AG09309 (cell line): ENCODE measurements at places on chromosomes 11 and 22.

GRCh38 chr11:1532014-1532586 lies 40.0 kb downstream of the DUSP8 start:
- peak; percentile 5 for DNase-seq

- DNase-seq = no peak
These were observed 12.9 kb downstream of the RELT start for GRCh38 chr11:73389134-73389525.

DNA sequence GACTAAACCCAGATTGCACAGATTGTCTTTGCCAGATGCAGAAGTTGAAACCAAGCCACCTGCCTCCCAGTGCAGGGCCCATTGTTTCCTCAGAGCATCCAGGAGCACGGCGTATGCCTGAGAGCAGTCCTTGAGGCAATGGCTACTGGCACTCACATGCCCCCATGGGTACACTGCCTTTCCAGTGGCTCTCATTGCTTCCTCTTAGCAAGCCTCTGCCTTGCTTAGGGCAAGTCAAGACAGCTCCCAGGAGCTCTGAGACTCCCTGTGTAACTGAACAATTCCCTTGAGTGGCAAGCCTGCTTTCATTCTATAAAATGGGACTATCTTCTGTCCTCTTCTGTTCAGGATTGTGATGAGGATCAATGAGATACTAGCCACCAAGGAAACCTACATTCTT lies 4.1 kb downstream of the SYTL2 start:
- DNase-seq = no peak

DNA sequence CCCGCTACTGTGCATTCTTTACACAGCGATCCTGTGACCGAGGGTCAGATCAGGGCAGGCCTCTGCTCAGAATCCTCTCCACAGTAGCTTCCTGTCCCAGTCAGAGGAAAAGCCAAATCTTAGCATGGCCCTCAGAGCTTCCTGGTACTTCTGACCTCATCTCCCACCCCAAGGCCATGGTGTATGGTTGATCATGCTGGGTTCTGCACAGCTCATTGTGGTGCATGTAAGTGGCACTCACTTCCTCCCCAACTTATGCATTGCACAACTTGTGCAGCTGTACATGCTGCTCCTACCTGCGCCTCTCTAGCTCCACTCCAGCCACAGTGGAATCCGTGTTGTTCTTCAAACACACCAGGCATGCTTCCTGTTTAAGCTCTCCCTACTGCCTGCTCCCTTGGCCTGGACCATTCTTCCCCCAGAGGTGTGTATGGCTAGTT lies 20.3 kb downstream of the BMAL1 start:
- DNase-seq = no peak

GRCh38 chr11:78292109-78292803 lies 103.5 kb downstream of the USP35 start:
- DNase-seq = no peak

- DNase-seq = no peak
These were observed 7.7 kb upstream of the OMP start for GRCh38 chr11:77094841-77095365.

DNA sequence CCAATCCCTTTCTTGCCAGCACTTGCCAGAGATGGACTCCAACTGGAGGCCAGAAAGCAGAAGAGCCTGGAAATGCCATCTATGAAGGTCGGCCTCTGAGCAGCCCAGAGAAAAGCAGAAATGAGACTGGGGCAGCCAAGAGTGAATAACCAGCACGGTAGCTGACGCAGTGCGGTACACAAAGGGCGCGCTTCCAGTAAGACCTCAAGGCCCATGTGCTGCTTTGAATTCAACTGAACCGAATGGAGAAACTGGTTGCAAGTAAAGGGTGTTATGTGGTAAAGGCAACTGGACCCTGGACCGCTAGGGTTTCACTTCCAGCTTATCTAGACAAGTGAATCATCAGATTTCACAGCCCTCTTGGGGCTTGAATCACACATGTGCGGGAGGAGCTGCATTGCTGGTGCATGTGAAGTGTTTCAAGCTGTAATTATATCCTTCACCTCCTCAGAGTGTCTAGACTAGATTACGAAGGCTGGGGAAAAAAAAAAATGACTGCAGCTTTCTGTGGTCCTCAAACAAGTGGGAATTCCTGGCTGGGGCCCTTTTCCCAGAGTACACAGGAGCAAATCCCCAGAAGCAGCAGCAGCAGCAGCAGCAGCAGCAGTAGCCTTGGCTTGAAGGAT lies 128.9 kb downstream of the CCDC34 start:
- DNase-seq = peak; percentile 100

GRCh38 chr11:126354631-126355323 lies 709 bp upstream of the ST3GAL4 start:
- no peak for DNase-seq

GRCh38 chr22:29044657-29045176 lies 16.9 kb downstream of the C22orf31 start:
- DNase-seq = no peak

GRCh38 chr22:35950262-35950661 lies 78.4 kb downstream of the RBFOX2 start:
- DNase-seq = no peak

- DNase-seq = no peak
These were observed 523.7 kb downstream of the FAM181B start for GRCh38 chr11:82210011-82210410.

DNA sequence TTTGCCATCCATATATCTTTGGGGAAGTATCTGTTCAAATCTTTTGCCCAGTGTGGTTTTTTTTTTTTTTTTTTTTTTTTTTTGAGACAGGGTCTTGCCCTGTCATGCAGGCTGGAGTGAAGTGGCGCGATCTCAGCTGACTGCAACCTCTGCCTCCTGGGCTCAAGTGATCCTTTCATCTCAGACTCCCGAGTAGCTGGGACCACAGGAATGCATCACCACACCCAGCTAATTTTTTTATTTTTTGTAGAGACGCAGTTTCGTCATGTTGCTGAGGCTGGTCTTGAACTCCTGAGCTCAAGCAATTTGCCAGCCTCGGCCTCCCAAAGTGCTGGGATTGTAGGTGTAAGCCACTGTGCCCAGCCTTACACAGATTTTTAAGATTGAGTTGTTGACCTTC lies 4.8 kb upstream of the FAM118A start:
- no peak for DNase-seq

DNA sequence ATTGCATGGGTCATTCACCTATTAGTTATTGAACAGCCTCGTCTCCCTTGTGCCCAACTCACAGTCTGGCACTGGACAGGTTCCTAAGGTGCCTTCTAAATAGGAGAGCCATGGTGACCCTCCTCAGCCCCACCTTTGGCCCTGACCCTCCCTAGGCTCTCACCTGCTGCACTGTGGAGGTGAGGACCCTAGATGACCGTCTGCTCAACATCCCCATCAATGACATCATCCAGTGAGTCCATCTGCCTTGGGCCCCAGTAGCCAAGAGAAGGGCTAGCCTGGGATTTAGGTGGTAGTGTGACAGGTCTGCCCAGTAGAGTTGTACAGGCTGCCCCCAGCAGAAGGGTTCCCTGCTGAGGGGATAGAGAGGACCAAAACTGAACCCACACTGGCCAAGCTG lies 13.6 kb downstream of the UCP2 start:
- no peak for DNase-seq

- no peak for DNase-seq
These were observed 86.1 kb upstream of the BID start for GRCh38 chr22:17860220-17860965.

DNA sequence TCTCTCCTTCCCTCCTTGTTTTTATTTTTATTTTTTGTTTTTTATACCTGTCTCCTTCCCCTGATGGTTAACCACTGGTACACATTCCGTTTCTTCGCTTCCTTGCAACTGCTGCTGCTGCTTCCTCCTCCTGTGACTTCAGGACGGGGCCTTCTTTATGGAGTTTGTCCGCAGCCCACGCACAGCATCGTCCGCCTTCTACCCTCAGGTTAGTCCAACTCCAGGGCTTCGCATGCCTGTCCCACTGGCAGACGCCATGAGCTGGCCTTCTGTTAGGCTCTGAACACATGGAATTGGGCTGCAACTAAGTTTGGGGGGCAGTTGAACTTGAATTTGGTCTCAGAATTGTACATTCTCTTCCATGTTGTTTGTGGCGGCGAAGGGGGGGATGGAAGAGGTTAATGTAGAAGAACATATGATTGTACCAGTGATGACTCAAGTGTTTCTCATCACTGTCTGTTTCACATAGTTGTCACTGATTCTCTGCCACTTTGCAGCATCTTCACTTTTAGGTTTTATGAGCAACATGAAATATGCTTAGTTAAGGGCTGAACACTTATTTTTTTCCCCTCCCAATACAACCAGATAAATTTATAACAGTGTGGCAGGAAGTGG lies 83.0 kb upstream of the YWHAH start:
- no peak for DNase-seq

GRCh38 chr11:95505927-95506426 lies 275.0 kb upstream of the SESN3 start:
- peak; percentile 64 for DNase-seq

- DNase-seq = no peak
These were observed 16.7 kb downstream of the TMEM121B start for GRCh38 chr22:17104336-17104935.

DNA sequence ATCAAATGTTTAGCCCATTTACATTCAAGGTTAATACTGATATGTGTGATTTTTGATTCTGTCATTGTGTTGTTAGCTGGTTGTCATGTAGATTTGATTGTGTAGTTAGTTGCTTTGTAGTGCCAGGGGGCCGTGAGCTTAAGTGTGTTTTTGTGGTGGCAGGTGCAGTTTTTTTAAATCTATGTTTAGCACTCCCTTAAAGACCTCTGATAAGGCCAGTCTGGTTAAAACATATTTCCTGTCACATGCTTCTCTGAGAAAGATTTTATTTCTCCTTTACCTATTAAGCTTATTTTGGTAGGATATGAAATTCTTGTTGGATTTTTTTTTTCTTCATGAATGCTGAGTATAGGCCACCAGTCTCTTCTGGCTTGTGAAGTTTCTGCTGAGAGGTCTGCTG lies 540.6 kb downstream of the LUZP2 start:
- DNase-seq = no peak

GRCh38 chr22:41799486-41800347 lies 762 bp upstream of the CCDC134 start:
- DNase-seq = no peak

- DNase-seq = no peak
These were observed 454.6 kb downstream of the SOX6 start for GRCh38 chr11:15901790-15902189.

- DNase-seq = no peak
These were observed 52.5 kb upstream of the SYN3 start for GRCh38 chr22:33110562-33111163.

GRCh38 chr11:105220121-105220520 lies 80.6 kb upstream of the CARD18 start:
- DNase-seq = no peak

- no peak for DNase-seq
These were observed 311.4 kb downstream of the DYNC2H1 start for GRCh38 chr11:103420593-103420992.

DNA sequence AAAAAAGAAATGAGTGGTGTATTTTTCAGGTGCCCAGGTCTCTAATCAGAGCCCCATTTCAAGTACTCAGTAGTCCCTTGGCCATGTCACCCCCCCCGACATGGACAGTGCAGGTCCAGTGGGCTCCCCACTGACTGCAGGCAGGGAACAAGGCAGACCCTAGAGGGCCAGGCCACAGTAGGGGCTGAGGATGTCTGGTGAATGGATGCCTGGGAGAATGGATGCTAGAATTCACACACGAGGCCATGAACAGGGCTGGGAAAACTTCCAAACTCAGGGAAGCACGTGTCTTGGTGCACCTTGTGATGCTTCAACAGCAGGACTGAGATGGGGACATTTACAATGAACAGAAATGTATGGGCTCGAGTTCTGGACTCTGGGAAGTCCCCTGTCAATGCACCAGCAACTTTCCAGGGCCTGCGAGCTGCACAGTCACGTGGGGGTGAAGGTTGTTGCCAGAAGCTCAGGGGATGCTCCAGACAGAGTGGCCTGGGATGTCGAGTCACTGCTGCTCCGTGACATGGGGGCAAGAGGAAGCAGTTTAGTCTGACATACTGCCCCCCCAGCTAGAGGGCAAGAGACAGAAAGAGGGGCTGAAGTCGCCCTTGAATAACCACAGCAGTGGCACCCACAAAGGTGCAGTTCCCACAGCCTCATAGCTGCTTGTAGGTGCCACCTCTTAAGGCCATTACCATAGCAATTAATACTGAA lies 3.1 kb downstream of the APOBEC3G start:
- DNase-seq = no peak

- DNase-seq = no peak
These were observed 28.3 kb downstream of the CDKN1C start for GRCh38 chr11:2857276-2857675.
